Activated CD8-positive, alpha-beta memory T cell treated with anti-CD3 and anti-CD28 coated beads, Interleukin-2, amount 50 U/mL, for 48 hours (primary cell): ENCODE measurements at places on chromosomes 4 and X.

- no peak for DNase-seq
Measured at GRCh38 chrX:48910926-48911411, 477 bp downstream of the SLC35A2 start.

- no peak for DNase-seq
Measured at GRCh38 chr4:9969526-9970398, 51.5 kb downstream of the SLC2A9 start.

DNA sequence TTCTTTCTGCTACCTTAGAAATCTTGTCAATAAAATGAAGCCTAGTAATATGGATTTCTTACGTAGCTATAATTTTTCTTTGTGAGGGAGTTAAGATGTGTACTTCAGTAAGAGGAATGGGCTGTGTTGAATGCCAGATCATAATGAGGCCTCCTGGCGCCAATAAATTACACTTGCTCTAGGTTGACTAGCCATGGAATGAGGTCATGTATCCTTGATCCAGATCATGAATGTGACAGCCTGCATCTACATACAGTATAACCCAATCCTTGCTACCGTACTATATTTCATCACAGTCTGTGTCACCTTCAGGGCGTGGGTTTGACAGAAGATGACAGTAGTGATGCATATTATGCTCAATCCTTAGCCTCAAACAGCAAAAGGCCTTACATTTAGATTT lies 36.2 kb downstream of the NHS start:
- DNase-seq, result no peak

DNA sequence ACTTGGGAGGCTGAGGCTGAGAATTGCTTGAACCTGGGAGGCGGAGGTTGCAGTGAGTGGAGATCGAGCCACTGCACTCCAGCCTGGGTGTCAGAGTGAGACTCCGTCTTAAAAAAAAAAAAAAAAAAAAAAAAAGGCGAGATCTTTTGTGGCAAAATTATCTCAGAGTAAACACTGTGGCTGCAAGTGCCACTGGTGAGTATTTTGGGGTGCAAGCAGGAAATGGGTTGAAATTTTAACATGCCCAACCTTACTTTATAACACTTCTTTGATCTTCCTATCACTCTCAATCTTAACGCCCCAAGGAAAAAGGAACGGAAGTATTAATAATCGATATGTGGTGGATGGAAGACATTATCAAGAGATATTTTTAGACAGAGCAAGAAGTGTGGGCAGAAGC lies 32.1 kb downstream of the SLC34A2 start:
- DNase-seq, result no peak

DNA sequence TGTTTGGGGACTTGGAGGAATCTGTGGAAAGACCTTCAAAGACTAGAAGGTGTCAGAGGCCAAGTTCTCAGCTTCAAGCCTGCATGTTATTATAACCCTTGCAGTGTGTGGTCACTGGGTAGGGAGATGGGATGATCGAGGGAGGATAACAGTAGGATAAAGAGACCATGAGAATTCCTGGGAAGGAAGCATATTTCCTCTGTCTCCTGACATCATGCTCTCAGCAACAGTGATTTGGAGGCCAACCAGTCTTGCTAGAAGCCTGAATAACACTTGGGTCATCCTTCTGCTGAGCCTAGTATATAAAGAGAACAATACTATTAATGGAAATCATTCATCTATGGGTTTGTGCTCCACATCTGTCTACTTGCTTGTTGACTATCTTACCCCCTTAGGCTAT lies 40.9 kb upstream of the ANXA3 start:
- no peak for DNase-seq

DNA sequence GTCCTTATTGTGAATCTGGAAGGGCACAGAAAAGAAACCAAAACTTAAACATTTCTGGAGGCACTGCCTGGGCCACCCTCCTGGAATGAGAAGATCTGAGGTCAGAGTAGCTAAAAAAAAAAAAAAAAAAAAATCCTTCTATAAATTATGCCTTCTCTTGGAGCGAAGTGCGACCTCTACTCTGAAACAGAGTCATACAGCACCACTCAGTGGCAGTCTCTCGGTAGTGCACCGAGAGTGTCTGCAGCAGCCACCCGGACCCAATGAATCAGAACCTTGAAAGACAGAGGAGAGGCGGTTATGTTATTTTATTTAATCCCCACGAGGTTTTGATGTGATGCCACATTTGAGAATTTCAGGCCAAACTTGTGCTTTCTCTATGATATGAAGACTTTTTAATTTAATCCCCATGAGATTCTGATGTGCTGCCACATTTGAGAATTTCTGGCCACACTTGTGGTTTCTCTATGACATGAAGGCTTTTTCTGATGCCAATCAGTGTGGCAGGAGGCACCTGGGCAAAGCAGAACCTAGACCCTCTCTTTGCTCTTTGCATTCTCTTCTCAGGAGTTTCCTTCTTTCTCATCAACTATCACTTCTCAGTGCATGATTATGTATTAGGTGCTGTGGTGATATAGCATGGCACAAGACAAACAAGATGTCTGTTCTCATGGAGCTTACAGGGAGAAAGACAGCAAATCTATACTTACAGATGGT lies 5.6 kb upstream of the CT47C1 start:
- DNase-seq, result peak; percentile 51

DNA sequence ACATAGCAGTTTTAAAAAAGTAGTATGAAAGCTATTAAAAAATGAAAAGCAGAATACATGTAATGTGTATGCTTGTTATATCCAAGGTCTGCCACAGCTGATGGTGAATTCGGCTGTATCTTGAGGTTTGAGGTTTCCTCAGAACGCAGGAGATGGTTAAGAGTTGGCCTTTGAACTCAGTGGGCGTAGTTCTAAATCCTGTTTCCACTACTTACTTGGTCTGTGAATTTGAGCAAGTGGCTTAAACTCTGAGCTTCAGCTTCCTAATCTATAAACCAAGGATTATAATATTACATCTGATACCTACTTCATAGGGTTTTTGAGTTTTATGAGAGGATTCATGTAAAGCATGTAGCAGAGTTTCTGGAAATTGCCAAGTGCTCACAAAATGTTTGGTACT lies 125.2 kb downstream of the STIM2 start:
- no peak for DNase-seq

GRCh38 chr4:79182209-79182608 lies 143.7 kb downstream of the NAA11 start:
- no peak for DNase-seq

DNA sequence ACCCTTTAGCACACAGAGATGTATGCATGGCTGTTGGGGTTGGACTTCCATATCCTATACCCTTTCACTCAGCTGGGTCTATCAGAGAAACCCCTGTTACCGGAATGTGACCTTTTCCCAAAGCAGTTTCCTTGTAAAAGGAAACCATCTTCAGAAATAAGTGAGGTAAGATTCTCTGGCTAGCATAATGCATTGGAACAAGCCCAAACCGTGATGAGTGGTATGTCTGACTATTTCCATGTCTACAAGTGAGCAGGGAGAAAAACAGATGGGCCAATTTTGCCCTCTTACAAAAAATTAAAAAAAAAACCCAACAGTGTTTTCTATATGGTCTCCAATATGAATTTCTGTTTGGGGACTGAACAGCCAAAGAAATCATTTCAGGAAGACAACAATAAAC lies 283.9 kb downstream of the SMARCA1 start:
- no peak for DNase-seq

DNA sequence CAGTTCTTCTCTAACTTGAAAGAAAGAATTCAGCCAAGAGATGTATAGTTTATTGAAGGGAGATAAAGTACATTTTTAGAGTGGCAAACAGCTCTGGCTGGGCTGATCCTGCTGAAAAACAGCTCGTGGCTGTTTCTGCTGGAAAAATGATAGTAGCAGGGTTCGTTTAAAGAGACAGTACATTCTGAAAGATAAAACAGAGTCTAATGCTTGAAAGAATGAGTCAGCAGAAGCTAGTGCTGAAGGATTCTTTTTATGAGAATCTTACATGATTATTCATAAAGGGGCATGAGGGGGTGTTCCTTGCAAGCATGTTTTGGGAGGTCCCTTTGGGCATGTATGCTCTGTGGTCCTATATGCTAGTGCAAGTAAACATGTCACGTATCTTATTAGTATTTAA lies 790.0 kb downstream of the PCDH18 start:
- no peak for DNase-seq

- DNase-seq, result no peak
Measured at GRCh38 chrX:134501941-134502340, 42.0 kb downstream of the HPRT1 start.

DNA sequence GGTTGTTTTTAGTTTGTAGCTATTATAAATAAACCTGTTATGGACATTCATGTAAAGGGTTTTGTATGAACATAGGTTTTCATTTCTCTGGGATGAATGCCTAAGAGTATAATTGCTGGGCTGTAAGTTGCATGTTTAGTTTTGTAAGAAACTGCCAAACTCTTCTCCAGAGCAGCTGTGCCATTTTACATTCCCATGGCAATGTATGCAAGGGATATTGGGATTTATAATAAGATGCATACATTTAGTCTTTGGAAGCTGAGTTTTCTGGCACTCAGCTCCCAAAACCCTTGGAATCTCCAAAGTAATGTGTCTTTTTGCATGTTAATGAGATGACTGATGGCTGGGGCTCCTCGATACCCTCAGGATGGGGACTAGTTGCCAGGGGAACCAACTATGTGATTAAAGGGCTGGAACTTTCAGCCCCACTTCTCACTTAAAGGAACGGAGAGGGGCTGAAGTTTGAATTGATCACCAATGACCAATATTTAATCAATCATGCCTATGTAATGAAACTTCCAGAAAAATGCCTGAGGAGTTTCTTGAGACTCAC lies 44.0 kb downstream of the SERTM2 start:
- DNase-seq, result no peak

- DNase-seq, result peak; percentile 59
Measured at GRCh38 chr4:153759407-153760316, at the start of gene RNF175. Gene RNF175, minus strand, starts transcription at chr4:153760024. Its CDS starts 162 bp downstream, at chr4:153759862.

DNA sequence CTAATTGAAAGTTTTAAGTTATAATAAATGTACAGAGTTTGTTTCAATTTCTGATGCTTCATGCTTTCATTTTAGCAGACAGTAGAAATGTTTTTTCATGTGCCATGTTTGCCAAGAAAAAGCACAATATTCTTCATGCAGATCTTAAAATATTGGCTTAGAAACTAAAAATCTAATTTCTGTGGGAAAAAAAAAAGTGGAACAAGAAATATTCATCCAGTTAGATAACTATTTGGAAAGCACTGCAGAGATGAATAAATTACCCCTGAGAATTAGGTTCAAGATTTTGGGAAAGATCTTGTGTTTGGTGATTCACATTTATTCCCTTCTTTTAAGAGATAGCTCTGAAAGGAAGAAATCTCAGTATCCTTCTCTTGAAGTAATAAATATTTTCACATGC lies 912.5 kb downstream of the C4orf33 start:
- DNase-seq, result no peak

GRCh38 chrX:16444353-16444752 lies 205.6 kb upstream of the S100G start:
- DNase-seq, result no peak

DNA sequence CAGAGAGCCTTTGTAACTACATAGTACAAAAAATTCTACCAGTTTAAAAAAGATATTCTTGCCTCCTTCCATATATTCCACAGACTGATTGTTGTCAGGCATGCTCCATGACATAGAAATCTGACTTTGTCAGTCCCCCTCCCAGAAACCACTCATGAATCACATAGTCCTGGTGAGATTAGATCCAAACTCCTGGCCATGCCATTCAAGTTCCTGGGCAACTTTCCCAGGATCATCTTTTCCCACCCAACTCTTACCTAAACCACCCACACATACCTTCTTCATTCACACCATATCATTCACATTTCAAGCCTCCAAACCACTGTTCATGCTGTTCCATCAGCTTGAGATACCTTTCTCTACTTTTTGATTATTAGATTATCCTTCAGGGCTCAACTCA lies 46.4 kb downstream of the SLC16A2 start:
- no peak for DNase-seq

DNA sequence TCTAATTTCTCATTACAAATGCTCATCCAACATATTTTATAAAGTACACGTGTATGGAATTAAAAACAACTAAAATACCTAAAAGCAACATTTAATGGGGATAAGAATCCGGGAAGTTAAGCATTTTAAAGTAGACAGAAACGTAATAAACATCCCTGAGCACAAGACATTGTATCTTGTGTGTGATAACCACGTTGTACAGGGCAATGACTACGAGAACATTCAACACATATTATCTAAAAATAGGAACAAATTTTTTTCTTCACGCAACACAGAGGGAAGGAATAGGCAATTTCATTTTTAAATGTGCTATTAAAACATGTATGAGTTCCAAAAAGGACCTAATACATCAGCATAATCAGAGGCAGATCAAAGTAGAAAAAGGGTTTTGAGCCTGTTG lies 49.5 kb downstream of the AMMECR1 start:
- DNase-seq, result no peak

- no peak for DNase-seq
Measured at GRCh38 chr4:55721651-55722050, 85.6 kb upstream of the NMU start.

DNA sequence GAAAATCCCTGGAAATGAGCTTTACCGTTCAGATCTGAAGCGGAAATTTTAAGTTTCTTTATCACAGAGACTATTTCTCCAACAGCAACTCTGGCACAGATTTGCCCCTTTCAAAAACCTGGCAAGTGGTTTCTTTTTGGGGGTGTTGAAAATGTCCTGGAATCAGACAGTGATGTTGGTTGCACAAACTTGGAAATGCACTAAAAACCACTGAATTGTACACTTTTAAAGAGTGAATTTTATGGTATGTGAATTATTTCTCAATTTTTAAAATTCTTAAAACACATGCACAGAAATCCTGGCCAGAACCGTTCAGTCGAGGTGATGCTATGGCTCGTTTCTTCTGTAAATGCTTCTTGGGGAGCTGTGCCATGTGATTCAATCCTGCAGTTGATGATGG lies 121.2 kb upstream of the RBPJ start:
- no peak for DNase-seq

GRCh38 chr4:89196745-89197144 lies 85.4 kb downstream of the TIGD2 start:
- DNase-seq, result no peak
